ENCODE measurements at places on chromosomes 11 and 22.

GRCh38 chr11:86620891-86621521 is 51.4 kb downstream of the ME3 start:
- DNase-seq, result no peak

- DNase-seq, result no peak
Observed at GRCh38 chr11:130426837-130427341, 1.5 kb downstream of the ADAMTS8 start.

- DNase-seq, result no peak
Observed at GRCh38 chr11:12114193-12115033, 4.0 kb downstream of the MICAL2 start.

DNA sequence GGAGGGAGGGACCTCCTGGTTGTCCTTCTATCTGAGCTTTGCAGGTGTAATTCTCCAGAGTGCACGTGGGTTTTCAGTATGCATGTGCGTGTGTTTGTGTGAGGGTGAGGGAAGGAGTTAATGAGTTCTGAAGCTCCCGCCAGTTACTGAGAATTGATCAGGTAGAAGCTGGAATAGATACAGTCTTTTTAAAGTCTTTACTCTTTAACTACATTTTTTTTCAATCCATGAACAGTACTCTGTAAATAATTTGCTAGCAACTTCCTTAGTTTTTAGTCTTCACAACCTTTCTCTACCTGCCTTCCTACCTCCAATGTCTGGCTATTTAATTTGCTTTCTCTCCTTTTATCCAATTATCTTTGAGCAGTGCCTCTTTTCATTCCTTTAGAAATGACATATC is 25.5 kb downstream of the ARHGAP42 start:
- no peak for DNase-seq

Data from foreskin keratinocyte (primary cell).